ENCODE measurements at places on chromosomes 16 and 17.

GRCh38 chr16:87245511-87245910 is 71.7 kb downstream of the C16orf95 start:
- no peak for DNase-seq

DNA sequence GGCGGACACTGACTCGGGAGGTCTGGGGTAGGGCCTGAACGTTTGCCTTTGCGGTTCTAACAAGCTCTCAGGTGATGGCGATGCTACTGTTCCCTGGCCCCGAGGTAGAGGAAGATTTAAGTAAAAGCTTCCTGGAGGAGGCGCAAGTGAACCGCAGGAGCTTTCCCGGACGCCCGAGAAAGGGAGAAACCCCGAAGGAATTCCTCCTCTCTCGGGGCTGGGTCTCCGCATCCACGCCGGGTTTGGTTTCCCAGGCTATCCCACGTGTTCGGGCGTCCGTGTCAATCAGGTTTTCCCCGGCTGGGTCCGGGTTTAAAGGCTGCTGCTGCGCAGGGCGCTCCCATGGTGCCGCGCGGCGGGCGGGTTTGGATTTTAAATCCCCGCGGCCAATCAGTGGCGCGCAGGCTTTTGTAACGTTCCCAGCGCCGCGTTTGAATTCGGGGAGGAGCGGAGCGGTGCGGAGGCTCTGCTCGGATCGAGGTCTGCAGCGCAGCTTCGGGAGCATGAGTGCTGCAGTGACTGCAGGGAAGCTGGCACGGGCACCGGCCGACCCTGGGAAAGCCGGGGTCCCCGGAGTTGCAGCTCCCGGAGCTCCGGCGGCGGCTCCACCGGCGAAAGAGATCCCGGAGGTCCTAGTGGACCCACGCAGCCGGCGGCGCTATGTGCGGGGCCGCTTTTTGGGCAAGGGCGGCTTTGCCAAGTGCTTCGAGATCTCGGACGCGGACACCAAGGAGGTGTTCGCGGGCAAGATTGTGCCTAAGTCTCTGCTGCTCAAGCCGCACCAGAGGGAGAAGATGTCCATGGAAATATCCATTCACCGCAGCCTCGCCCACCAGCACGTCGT is at the start of gene PLK1:
TSS of gene PLK1 (plus strand) at position 460 of the 844 bp plus-strand sequence. CDS start at position 504, 44 bp downstream.
- DNase-seq, result peak; percentile 90

DNA sequence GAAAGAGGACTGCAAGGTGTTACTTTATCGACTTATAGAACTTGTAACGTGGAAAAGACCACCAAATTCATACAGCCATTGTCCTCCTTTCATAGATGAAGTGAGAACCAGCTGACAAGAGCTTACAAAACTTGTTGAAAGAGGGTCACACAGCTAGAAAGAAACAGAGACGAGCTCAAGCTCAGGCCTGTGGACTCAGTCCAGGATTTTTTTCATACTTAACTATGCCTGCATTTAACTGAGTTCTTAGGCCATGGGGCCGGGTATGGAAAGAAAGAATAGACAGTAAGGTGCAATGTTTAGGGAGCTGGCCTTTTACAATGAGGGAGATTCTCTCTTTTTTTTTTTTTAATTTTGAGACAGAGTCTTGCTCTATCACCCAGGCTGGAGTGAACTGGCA is 106.1 kb downstream of the ADAMTS18 start:
- DNase-seq, result no peak

DNA sequence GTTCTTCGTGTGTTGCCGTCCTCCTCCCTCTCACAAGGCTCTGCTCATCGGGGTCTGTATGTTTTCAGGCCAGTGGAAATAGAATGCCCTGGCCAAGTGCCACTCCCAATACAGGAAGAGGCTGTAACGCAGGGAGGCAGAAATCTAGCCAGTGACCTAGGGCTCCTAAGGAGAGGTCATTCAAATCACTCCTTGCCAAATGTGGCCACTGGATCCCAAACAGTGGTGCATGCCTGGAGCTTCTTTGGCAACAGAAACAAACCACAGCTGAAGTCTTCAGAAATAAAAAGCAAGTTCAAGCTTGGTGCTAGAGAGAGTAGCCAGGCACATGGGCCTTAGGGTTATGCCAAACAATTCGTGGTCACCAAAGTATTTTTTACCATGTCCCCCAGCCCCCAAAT is 66.1 kb downstream of the SMG6 start:
- no peak for DNase-seq

DNA sequence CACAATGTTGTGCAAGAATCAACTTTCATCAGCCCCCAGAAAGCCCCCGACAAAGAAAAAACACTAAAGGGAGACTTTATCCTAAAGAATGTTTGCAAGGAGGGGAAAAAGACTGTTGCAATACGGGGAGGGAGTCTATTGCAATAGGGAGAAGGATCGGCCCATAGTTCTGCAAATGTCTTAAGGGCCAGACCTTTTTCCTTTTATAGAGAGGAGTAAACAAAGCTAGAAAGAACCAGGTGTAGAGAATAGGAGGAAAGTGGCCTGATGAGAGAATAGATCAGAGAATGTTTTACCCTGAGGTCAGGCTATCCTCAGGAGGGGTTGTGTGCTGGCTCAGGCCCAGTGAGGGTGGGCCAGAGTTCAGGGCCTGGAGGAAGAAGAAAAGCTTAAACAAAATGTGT is 8.7 kb upstream of the CAVIN1 start:
- DNase-seq, result no peak

DNA sequence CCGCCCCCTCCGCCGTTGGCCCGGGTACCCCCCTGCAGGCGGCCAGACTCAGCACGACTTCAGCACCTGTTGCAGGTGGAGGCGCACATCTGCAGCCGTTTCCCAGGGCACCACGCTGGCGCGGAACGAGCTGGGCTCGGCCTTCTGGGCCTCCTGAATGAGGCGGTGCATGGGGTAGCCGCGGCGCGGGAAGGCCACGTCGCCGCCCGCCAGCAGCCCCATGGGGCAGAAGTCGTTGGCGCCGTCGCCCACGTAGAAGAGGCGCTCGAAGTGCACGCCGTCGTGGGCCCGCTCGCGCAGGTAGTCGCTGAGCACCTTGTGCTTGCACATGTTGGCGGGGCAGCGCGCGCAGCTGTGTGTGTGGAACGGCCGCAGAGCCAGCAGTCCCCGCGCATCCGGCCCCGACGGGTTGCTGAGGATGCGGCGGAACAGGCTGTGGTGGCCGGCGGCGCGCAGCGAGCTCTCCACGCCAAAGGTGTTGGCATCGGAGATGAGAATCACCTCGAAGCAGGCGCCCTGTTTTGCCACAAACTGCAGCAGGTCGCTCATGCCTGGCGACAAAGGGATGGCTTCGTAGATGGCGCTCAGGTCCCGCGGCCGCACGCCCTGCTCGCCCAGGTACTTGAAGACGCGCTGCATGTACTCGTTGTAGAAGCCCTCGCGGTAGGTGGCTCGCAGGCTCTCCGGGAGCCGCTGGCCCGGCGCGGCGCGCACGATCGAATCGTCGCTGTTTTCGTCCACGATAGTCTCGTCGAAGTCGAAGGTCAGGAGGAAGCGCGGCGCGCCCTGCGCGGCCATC is 6.2 kb downstream of the PHOSPHO1 start:
- peak; percentile 60 for DNase-seq

- DNase-seq, result peak; percentile 30
These were observed 826 bp upstream of the GSE1 start for GRCh38 chr16:85612191-85612800.

DNA sequence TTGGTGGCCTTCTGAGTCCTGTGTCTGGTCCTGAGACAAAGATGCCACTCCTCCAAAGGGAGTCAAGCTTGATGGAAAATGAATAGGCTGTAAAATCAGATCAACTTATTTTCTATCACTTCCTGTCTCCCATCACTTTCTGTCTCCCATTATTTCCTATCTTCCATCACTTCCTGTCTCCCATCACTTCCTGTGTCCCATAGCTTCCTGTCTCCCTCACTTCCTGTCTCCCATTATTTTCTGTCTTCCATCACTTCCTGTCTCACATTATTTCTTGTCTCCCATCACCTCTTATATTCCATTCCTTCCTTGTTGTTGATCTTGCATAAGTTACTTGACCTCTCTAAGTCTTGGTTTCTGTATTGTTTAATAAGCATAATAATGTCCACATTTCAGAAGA is 418.5 kb upstream of the EEF2KMT start:
- no peak for DNase-seq

Data from activated naive CD4-positive, alpha-beta T cell treated with anti-CD3 and anti-CD28 coated beads for 36 hours (primary cell).